ENCODE measurements at places on chromosomes 7 and 10.

DNA sequence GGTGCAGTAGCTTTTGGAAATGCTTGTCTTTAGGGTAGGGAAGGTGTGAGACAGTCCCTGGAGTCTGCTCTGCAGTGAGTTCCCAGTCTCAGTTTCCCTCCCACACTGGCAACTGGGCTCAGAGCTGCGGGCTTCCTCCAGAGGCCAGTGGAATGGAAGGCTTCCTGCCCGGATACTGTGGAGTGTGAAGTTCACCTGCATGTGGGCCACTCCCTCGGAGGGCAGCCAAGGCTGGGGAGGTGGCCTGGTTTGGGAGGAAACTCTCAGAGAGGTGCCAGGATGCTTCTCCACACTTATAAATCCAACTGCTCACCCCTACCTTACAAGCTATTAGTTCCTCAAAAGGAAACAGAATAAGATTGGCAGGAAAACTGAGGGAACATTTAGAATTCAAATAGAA, 18.1 kb upstream of the UBE2H start:
- no peaks in the 10 kb centered on the region for H3K4me1 ChIP-seq
- H3K36me3 ChIP-seq, result no peaks in the 10 kb centered on the region
- no peaks in the 10 kb centered on the region for H3K27me3 ChIP-seq

GRCh38 chr7:29146057-29146706, at the start of gene CPVL:
Gene CPVL (minus strand): TSS chr7:29146537. CDS start chr7:29121061, 25,476 bp downstream.
- peak within 1 kb of the TSS; percentile 22 for H3K4me3 ChIP-seq
- peaks cover 20% of the 10 kb centered on the region for H3K4me1 ChIP-seq
- H3K27me3 ChIP-seq, result no peaks in the 10 kb centered on the region
- no peaks in the 10 kb centered on the region for H3K36me3 ChIP-seq
- no peak for DNase-seq

- no peaks in the 10 kb centered on the region for H3K27me3 ChIP-seq
- no peaks in the 10 kb centered on the region for H3K36me3 ChIP-seq
- no peak overlapping the region for H3K27ac ChIP-seq
- no peak for DNase-seq
- no peaks in the 10 kb centered on the region for H3K4me1 ChIP-seq
These were observed 13.1 kb upstream of the SLC35B4 start for GRCh38 chr7:134329614-134330346.

DNA sequence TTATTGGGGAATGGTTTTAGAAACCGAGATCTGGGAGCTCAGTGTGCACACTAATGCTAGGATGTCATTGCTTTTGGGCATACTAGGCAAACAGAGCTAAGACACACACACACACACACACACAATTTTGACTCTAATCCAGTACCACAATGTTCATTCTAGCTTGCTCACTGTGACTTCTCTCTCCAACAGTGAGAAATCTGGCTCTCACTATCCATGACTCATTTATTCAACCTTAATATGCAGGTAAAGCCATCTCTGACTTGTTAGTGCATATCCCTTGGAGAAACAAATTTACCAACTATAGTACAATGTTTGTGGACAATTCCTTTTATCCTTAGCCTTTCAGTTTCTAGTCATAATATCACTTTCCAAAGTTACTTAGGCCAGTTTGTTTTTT, 5.9 kb upstream of the BMS1 start:
- no peak for DNase-seq
- no peaks in the 10 kb centered on the region for H3K36me3 ChIP-seq
- H3K4me3 ChIP-seq, result no peak overlapping the region

- peak overlapping the region; percentile 73 for H3K4me3 ChIP-seq
- H3K27me3 ChIP-seq, result no peaks in the 10 kb centered on the region
- no peak for DNase-seq
- no peaks in the 10 kb centered on the region for H3K36me3 ChIP-seq
- peaks cover 40% of the 10 kb centered on the region for H3K4me1 ChIP-seq
- H3K27ac ChIP-seq, result peak overlapping the region; percentile 81
These were observed 5.1 kb downstream of the KAZALD1 start for GRCh38 chr10:101066896-101067355.

DNA sequence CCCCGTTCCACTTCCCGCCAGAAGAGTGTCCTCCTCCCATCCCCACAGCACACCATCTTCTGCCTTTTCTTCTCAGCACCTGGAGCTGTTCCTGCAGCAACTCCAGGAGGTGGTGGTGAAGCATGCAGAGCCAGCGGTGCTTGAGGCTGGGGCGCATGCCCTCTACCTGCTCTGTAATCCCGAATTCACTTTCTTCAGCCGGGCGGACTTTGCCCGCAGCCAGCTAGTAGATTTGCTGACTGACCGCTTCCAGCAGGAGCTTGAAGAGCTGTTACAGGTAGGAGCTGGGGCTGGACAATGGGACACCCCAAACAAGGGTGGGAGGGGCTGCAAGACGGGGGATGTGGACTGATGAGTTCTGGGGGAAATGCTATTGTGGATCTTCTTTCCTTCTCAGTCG, 19.1 kb upstream of the PVRIG start:
- no peaks in the 10 kb centered on the region for H3K36me3 ChIP-seq
- H3K4me3 ChIP-seq, result no peak overlapping the region
- H3K27ac ChIP-seq, result no peak overlapping the region
- no peak for DNase-seq
- H3K4me1 ChIP-seq, result no peaks in the 10 kb centered on the region

- no peaks in the 10 kb centered on the region for H3K36me3 ChIP-seq
- no peak for DNase-seq
- H3K4me1 ChIP-seq, result no peaks in the 10 kb centered on the region
- H3K27me3 ChIP-seq, result no peaks in the 10 kb centered on the region
These were observed 46.1 kb upstream of the R3HCC1L start for GRCh38 chr10:98088186-98088971.

- no peak for DNase-seq
- no peaks in the 10 kb centered on the region for H3K4me1 ChIP-seq
- H3K4me3 ChIP-seq, result no peak overlapping the region
- H3K27ac ChIP-seq, result no peak overlapping the region
These were observed 147.7 kb upstream of the BMPER start for GRCh38 chr7:33757563-33758165.

DNA sequence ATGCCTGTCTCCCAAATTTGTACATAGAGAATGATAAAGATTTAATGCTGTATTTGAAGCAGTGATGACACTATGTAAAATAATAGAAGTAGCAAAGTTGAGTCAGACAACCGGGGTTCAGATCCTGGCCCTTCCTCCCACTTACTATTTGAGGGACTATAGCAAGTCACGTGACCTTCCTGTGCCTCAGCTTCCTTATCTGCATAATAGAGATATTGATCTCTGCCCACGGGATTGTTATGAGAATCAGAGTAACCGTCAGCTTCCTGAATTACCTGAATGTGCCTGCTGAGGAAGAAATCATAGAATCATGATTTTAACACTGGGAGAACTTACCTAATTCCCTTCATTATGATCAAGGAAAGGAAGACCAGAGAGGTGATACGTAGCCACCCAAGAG, 26.9 kb downstream of the CASP7 start:
- H3K4me1 ChIP-seq, result no peaks in the 10 kb centered on the region
- no peak for DNase-seq
- no peaks in the 10 kb centered on the region for H3K36me3 ChIP-seq
- H3K4me3 ChIP-seq, result no peak overlapping the region
- no peaks in the 10 kb centered on the region for H3K27me3 ChIP-seq

GRCh38 chr10:69321865-69322264, 43.6 kb downstream of the HK1 start:
- H3K4me3 ChIP-seq, result no peak overlapping the region
- no peak overlapping the region for H3K27ac ChIP-seq
- no peaks in the 10 kb centered on the region for H3K36me3 ChIP-seq
- H3K4me1 ChIP-seq, result no peaks in the 10 kb centered on the region
- no peak for DNase-seq

- no peak for DNase-seq
- no peaks in the 10 kb centered on the region for H3K36me3 ChIP-seq
- no peaks in the 10 kb centered on the region for H3K27me3 ChIP-seq
- H3K4me1 ChIP-seq, result no peaks in the 10 kb centered on the region
These were observed 72.1 kb downstream of the GCC1 start for GRCh38 chr7:127513311-127513710.

DNA sequence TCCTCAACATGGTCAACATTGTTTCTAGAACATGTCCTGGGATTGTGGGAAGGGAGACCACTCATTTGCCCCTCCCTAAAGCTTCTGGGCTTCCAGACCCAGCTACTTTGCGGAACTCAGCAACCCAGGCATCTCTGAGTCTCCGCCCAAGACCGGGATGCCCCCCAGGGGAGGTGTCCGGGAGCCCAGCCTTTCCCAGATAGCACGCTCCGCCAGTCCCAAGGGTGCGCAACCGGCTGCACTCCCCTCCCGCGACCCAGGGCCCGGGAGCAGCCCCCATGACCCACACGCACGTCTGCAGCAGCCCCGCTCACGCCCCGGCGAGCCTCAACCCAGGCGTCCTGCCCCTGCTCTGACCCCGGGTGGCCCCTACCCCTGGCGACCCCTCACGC, at the start of gene EPO:
EPO (plus strand) TSS at position 190 of the 392 bp plus-strand sequence. CDS start 513 bp downstream, outside the sequence.
- H3K27me3 ChIP-seq, result no peaks in the 10 kb centered on the region
- no peak within 1 kb of the TSS for H3K27ac ChIP-seq
- no peaks in the 10 kb centered on the region for H3K36me3 ChIP-seq
- H3K4me1 ChIP-seq, result no peaks in the 10 kb centered on the region
- H3K4me3 ChIP-seq, result no peak within 1 kb of the TSS
- DNase-seq, result no peak

DNA sequence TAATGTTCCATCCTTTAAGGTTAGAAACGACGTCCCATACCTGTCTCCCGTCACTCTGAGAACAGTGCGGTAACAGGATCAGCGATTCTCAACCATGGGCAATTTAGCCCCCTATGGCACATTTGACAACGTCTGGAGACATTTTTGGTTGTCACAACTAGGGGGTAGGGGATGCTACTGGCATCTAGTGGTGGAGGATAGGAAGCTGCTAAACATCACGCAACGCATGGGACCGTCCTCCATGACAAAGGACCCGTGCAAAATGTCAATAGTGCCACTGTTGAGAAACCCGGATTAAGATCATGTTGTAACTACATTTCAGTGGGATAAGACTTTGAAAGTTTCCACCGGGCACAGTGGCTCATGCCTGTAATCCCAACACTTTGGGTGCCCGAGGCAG, 5.0 kb upstream of the PAXIP1 start:
- H3K4me1 ChIP-seq, result no peaks in the 10 kb centered on the region
- no peak for DNase-seq
- H3K4me3 ChIP-seq, result no peak overlapping the region
- H3K27me3 ChIP-seq, result no peaks in the 10 kb centered on the region

DNA sequence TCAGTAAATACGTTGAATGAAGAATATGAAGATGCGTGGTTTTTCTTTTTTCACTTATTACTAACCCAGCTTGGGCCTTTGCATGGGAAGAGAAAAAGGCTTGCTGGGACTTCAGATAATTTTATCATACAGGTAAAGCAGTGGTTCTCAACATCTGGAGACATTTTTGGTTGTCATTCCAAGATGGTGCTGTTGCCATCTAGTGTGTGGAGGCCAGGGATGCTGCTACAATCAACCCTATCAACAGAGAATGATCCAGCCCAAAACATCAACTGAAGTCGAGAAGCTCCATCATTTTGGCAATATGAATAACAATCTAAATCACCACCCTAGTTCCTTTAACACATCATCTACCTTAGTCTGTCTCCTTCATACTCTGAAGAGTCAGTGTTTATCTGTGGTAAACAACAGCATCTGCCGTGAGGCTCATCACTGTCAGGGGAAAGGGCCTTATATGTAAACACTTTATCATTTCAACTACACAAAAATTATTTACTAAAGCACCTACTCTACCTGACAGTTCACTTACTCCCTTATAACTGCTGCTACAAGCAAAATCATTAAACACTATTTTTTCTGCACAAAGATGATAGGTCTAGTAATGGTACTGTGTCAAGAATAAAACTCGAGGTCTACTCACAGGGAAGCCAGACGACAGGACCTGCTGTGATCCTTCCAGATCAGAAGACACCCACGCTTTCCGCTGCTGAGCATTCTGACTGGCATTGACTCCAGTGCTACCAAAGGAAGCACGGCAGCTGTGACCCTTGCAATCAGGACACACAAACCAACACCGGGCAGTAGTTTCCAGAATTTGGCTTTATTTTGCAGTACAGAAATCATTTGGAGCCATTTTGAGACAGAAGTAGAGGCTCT, 48.6 kb downstream of the GDI2 start:
- H3K27me3 ChIP-seq, result no peaks in the 10 kb centered on the region
- H3K27ac ChIP-seq, result no peak overlapping the region
- H3K4me1 ChIP-seq, result no peaks in the 10 kb centered on the region
- H3K36me3 ChIP-seq, result no peaks in the 10 kb centered on the region
- H3K4me3 ChIP-seq, result no peak overlapping the region

DNA sequence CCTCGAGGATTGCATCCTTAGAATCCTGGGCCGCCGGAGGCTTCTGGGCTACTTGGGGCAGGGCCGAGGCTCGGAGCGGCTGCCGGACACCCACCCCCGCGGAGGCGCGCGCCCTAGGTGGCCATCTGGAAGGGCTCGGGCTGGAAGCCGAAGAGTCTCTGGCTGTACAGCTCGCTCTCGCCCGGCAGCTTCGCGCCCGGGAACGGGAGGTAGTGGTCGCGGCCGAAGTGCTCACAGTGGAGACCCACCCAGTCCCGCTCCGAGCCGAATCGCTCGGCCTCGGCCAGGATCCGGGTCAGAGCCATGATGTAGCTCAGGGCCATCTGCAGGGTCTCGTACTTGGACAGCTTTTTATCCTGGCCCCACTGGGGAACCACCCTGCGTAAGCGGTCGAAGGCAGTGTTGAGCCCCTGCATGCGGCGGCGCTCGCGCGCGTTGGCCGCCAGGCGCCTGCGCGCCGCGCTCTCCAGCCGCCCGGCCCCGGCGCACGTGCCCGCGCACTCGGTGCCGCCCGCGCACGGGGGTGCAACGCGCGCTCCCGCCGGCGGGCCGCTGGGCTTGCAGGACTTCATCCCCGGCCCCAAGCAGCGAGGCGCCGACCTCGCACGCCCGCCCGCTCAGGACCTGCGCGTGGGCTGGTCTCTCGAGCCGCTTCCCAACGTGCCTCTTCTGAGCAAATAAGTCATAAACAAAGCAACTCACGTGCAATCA, 652 bp downstream of the ATOH7 start:
- H3K36me3 ChIP-seq, result no peaks in the 10 kb centered on the region
- peak overlapping the region; percentile 27 for H3K27ac ChIP-seq
- H3K27me3 ChIP-seq, result no peaks in the 10 kb centered on the region
- DNase-seq, result peak; percentile 70
- H3K4me3 ChIP-seq, result peak overlapping the region; percentile 38

- H3K4me3 ChIP-seq, result no peak overlapping the region
- no peak for DNase-seq
- no peaks in the 10 kb centered on the region for H3K36me3 ChIP-seq
- H3K4me1 ChIP-seq, result no peaks in the 10 kb centered on the region
- no peaks in the 10 kb centered on the region for H3K27me3 ChIP-seq
These were observed 34.6 kb upstream of the LRRC4 start for GRCh38 chr7:128065872-128066271.

GRCh38 chr10:96090463-96090800, 39.7 kb upstream of the ZNF518A start:
- DNase-seq, result no peak
- H3K36me3 ChIP-seq, result no peaks in the 10 kb centered on the region
- H3K27me3 ChIP-seq, result no peaks in the 10 kb centered on the region
- H3K27ac ChIP-seq, result peak overlapping the region; percentile 88
- no peaks in the 10 kb centered on the region for H3K4me1 ChIP-seq

DNA sequence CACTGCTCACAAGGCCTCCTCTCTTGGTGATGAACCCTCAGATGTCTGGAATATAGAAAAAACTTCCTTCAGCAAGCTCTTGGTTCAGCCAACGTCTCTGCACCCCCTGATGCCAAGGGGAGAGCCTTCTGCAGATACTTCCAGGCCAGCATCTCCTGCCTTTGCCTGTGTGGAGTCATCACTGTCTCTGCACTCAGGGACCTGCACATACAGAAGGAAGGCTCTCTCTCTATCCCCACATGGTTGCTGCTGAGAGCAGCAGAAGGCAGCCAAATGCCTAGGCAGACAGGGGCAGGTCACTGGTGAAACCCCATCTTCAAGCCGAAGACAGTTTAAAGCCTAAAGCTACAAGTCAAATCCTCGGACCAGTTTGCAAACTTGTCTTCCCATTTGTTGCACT, 137.6 kb downstream of the WDR11 start:
- H3K27me3 ChIP-seq, result no peaks in the 10 kb centered on the region
- no peak overlapping the region for H3K4me3 ChIP-seq
- no peaks in the 10 kb centered on the region for H3K4me1 ChIP-seq
- H3K36me3 ChIP-seq, result no peaks in the 10 kb centered on the region
- DNase-seq, result no peak
- no peak overlapping the region for H3K27ac ChIP-seq
